AG04450 (cell line): ENCODE measurements at places on chromosomes 16 and 17. TPM values are rescaled to one million over a fixed set of nuclear protein-coding genes. Genes with fewer than 3 reads are reported as not detected.

- no peak for DNase-seq
These were observed 2.0 kb downstream of the C16orf87 start for GRCh38 chr16:46828943-46829342.

DNA sequence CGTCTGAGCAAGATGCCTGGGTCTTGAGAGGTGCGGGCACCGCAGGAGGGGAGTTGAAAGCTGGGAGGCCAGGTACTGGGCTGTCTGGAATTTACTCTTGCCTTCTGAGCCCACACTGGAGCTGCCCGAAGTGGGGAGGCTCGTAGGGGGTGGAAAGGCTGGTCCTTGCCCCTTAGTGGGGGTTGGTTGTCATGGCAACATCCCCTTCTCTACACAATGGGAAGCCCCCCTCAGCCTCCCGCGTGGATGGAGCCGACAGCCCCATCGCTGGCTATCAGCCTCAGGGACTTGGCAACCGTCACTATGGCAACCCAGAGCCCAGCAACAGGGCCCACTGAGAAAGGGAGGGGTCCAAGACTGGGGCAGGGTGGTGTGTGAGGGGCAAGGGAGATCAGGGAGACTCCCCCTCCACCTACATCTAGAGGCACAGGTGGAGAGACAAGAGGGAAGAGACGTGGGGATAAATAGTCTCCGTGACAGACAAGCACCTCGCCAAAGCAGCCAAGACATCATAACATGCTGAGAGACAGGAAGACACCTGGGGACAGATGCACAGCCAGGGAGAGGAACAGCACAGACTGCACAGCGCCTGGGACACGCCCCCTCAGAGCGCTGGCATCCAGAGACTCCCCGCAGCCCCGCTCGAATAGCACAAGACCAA is 5.3 kb upstream of the DNAH2 start:
- no peak for DNase-seq

- peak; percentile 50 for DNase-seq
These were observed 4.5 kb downstream of the TRPV2 start for GRCh38 chr17:16419929-16420271.

GRCh38 chr17:57636985-57637665 is 108.0 kb downstream of the CCDC182 start:
- no peak for DNase-seq

GPR142 gene
- polyA plus RNA-seq, result not detected in 2 replicates

GPR139 gene
- not detected in 2 replicates for polyA plus RNA-seq
